ENCODE measurements at places on chromosomes 7 and 10.

- no peak for DNase-seq
Measured at GRCh38 chr7:155843426-155844018, 31.3 kb upstream of the SHH start.

DNA sequence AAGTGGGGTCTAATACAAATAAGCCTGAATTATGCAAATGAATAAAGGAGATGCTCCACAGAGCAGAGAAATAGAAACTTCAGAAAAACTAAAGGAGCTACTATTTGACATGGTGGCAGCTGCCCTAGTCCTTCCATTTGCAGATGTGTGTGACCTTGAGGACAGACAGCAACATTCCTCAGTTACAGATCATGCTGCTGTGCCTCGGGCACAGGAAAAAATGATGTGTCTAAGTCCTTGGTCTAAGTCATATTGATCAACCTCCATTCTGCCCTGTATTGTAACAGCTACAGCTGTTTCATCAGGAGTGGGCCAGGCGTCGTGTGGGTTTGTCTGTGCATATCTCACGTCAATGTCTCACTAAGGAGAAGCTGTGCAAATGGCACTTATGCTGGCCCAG, 710.4 kb downstream of the TNS3 start:
- no peak for DNase-seq

DNA sequence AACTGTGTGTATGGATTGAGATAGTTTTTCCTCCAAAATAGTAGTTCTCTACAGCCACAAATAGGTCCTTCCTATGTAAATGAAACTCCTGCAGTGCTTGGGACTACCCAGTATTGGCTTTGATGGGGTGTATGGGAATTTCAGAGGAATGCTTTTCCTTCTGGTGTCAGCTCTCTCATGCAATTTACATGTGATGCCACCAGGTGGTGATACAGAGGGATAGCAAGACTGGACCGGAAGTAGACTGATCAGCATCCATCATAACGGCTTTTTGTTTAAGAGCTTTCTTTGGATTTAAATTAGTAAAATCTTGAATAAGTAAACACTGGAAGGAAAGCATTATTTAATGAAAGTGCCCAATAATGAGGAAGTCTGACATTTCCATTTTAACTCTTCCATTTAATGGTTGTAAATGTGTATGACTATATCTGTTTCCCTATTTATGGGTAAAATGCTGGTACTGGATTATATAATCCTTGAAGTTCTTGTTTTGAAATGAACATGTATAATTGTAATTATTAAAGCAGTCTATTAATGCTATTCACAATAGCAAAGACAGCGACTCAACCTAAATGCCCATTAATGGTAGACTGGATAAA, 22.7 kb downstream of the DYNC1I1 start:
- peak; percentile 43 for DNase-seq

DNA sequence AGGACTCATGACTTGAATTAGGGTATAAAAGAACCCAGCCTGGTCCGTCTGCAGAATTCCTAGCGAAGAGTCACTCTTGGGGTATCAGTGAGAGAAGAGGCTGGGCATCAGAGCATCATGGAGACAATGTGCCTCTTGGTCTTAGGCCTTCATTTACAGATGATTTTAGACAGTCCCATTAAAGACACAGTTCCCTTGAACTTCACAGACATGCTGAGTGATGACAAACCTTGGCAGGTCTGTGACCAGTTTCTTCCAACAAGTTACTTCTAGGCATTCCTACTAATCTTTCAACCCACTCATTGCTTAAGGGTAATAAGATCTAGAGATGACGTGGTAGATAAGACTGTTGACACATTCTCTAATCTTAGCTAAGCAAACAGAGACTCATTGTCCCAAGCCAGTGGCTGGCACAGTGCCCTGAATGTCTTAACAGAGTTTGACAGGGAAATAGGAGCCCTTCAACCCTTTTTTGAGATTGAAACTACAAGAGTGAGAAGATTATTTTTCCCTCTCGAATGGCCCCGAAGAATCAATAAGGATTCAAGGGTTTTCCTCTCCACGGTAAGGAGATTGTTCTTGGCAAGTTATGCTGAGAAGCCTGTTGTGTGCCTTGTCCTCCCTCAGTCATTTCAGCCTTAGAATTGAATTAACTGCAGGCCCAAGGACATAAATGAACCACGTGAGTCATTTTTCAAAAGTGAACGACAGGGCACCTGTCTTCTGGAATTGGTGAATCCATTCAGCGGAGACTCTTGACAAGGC, 281.1 kb downstream of the CCDC3 start:
- DNase-seq = peak; percentile 96

DNA sequence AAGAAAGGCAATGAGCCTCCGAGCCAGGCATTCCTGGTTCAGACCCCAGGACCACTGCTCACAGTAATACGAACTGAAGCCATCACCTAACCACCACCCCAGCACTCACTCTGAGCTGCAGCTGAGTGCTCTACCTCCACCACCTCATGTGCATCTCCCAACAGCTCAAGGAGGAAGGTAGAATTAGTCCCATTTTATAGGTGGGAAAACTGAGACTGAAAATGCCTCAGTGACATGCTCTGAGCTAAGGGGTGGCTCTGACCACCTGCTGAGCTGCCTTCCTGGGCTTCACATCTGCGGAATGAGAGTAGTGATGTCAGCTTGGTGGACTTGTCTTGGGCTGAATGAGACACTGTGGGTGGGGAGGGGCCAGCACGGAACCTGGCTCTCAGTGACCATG, 159.7 kb upstream of the UNC5B start:
- no peak for DNase-seq

DNA sequence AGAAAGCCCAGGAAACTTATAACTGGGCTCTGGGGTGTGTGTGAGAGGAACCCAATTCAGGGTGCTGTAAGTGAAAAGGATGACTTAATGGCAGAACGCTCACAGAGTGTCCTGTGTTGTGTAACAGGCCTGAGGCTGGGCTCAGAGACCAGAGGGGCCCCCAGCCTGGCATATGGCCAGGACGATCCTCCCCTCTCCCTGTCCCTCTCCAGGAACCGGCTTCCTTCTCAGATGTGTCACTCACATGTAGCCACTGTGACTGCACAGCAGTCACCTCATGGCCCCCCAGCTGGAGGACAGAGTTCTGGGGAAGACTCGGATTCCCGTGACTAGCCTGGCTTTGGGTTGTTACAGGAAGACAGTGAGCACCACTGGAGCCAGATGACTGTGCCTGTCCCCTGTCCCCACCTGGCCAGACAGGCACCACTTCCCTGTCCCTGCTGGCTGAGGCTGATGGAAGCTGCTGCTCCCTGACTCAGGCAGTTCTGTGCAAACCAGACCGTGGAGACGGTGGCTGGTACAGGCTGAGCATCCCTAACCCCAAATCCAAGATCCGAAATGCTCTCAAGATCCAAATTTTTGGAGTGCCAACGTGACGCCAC, 220.5 kb downstream of the MLLT10 start:
- DNase-seq = no peak

DNA sequence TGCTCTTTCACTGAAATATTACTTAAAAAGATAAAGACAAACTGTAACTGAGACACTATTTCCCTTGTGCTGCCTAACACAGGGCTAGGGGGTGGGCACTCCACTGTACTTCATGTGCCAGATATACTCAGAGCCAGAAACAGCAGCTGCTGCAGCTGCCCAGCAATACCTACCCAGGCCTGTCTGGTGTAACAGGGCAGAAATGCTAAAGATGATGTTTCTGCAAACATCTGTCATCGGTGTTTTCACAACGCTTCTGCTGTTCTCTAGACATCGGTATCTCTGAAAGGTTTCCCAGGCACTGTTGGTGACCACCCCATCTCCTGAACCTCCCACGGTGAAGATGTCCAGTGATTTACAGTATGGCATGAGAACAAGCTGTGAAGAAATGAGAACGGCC, 42.7 kb downstream of the LAMB1 start:
- no peak for DNase-seq

DNA sequence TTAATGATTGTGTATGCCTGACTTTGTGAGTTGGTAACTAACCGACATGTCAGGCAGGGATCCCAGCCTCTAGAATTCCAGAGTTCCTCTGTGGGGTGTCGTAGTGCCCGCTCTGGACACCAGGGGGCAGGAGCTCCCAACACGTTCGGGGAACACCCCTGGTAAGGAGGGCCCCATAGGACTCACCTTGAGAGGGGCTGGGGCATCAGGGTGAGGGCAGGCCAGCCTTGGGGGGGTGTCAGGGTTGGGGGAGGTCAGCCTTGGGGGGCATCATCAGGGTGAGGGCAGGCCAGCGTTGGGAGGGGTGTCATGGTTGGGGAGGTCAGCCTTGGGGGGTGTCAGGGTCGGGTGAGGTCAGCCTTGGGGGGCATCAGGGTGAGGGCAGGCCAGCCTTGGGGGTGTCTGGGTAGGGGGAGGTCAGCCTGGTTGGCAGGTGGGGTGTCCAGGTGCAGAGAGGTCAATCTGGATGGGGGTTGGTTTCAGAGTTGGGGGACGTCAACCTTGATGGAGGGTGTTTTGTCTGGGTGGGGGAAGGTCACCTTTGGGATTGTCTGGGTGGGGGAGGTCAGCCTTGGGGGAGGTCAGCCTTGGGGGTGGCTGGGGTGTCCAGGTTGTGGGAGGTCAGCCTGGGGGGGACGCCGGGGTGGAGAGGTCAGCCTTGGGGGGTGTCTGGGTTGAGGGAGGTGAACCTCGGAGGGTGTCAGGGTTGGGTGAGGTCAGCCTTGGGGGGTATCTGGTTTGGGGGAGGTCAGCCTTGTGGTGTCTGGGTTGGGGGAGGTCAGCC, 45.6 kb upstream of the SUN1 start:
- DNase-seq = peak; percentile 18

DNA sequence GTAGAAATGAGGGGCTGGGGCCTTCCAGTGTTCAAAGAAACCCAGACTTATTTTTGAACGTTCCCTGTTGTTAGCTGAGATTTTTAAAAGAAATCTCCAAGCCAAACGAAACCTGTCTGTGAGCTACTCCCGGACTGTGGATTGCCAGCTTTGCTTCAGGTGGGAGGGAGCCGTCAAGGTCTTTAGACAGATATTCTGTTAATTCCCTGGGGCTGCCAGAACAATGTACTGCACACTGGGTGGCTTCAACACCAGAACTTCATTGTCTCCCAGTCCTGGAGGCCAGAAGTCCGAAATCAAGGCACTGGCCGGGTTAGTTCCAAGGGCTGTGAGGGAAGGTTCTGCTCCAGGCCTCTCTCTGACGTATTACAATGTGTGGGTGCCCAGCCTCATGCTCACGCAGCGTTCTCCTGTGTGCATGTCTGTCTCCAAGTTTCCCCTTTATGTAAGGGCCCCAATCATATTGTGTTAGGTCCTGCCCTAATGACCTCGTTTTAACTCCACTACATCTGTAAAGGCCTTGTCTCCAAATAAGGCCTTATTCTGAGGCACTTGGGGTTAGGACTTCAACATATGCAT, 60.0 kb upstream of the GJD4 start:
- no peak for DNase-seq

GRCh38 chr7:44678471-44679179, 70.0 kb upstream of the ZMIZ2 start:
- no peak for DNase-seq

- no peak for DNase-seq
Measured at GRCh38 chr10:4470231-4470835, 355.7 kb upstream of the AKR1E2 start.
